ENCODE measurements at places on chromosomes 13 and 19. TPM values are rescaled to one million over a fixed set of nuclear protein-coding genes. Genes with fewer than 3 reads are reported as not detected.

DNA sequence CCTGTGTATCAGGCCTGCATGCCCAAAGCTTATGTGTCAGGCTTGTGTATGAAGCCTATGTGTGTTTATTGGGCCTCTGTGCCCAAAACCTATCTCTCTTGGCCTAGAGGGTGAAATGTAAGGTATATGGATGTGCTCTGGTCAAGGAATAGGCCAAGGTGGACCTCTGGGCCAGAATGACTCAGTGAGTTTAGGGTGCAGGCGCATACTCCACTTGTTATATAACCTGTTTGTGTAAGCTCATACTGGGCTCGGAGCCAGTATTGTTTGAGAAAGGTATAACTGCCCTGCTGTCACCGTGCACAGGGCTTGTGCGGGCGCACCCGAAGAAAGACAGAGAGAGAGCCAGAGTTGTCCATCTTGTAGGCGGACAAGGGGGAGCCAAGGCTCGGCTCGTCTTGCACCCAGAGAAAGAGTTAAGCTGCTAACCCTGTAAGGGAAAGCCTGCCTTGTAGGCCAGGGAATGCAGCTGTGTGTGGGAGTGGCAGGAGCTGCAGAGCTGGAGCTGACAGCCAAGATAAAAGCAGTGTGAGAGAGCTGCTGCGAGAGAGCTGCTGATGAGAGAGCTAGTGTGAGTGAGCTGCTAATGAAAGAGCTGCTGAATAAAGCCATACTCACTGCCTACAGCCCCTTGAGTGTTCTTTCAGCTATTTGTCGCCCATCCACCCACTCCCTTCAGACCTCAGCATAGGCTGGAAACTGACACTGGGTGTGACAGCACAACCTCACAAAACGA lies 43.4 kb upstream of the N4BP2L1 start:
- DNase-seq, result no peak

- no peak for DNase-seq
These were observed 118.8 kb downstream of the MIPEP start for GRCh38 chr13:23770428-23770827.

DNA sequence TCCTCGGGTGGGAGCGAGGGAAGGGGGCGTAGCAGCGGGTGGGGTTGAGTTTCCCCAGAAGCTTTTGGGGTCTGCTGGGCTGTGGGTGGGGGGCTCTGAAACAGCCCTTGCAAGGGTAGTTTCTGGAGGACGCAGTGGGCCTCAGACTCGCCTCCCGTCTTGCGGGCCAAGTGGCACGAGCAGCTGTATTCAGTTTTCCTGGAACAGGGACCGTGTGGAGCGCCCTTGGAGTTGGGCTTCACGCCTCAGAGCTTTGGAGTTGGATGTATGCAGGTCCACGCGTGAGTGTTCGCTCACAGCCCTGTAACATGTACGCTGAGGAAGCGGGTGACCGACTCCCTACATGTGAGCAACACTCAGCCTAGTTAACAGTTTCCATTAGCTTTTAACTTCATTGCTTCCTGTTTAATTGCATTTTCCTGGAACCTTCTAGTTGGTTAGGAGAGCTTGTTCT lies 603 bp downstream of the TM9SF2 start:
- DNase-seq, result peak; percentile 55

Gene ATXN8OS
- 0.23 TPM for total RNA-seq

- no peak for DNase-seq
These were observed 113.2 kb downstream of the MYCBP2 start for GRCh38 chr13:77213644-77214043.

DNA sequence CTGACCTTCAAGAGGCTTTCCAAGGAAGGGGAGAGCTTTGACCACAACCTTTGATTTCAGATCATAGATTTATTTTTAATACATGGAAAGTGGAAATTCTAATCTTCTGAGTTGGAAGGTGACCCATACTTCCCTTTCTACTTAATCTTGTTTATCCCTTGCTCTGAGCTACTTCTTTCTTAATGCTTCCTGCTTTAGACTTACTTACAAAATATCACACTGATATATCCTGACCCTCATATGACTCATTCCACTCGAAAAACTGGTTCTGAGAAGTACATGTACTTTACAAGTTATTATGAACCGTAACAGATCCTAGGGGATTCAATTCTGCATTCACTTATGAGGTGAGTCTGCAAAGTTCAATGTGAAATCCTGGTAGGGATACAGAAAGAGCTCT lies 76.2 kb upstream of the IRS2 start:
- DNase-seq, result no peak

Gene SNAPC2
- 6.5 TPM for total RNA-seq

DNA sequence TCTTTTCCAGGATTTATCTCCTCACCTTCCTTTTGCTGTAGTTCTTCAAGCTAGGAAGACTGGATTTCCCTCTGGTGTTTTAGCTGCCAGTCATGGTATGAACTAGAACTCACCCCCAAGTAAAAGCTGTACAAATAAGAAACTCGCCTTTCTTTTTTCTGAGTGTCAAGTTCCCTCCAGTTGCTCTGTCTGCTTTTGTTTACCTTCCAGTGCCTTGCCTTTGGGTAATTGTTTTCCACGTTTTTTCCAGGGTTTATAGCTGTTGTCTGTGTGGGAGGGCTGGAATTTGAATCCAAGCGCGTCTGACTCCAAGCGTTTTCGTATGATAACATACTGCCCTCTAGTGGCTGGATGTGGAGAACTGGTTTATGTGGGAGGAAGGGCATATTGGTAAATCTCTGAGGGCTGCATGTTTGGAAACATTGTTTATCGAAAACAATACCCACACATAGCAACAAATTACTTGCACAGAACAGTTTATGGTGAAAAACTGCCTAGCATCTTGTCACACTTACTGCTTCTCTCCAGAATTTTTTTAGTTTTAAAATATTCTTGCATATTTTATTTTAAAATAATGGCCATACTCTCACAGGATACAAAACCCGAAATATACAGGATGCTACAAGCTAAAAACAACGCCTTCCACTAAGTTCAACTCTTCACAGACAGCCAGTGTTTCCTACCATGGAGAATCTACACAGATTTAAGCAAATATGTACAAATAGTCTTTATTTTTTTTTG lies 19.2 kb downstream of the RCN3 start:
- peak; percentile 95 for DNase-seq

DNA sequence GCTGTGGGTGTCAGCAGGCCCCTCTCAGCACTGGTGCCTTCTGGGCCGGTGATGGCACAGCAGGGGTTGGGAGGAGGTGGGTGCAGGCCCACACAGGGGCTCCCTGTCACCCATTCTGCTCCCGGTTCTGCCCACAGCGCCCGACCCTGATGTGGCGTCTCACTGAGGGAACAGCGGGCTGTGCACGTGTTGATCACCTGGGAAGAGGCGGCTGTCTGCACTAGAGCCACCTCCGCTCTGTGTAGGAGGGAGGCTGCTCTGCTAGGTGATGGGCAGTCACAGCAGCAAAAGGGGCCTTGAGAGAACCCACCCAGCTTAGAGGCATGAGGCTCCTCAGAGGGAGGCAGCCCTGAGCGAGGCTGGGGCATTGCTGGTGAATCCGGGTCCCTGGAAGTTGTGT lies 39.2 kb upstream of the TUBGCP3 start:
- DNase-seq, result no peak

DNA sequence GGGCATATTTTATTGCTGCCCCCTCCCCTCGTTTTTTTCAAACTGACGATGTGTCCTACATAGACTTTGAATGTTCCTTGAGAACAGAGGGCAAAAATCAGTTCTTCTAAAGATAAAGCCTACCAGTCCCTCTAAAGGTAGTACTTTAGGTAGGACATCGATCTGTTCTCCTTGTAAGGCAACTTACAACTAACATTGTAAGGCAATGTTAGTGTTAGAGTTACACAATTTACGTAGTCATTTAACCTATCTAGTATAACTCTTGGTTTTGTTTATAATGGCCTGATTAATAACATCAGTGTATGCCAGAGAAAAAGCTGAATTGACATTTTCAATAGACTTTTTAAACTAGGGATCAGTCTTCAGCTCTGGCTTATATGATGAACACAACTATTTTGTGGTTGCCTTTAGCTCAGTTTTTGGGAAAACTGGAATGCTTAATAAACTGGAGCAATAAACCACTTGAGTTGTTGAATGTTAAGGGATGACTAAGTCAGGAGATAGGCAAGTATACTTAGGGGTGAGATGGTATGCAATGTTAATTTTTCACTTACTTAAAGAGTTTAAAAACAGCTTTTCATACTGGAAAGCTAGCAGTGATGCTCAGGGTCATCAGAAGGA lies 2.2 kb downstream of the NDFIP2 start:
- DNase-seq, result no peak

DNA sequence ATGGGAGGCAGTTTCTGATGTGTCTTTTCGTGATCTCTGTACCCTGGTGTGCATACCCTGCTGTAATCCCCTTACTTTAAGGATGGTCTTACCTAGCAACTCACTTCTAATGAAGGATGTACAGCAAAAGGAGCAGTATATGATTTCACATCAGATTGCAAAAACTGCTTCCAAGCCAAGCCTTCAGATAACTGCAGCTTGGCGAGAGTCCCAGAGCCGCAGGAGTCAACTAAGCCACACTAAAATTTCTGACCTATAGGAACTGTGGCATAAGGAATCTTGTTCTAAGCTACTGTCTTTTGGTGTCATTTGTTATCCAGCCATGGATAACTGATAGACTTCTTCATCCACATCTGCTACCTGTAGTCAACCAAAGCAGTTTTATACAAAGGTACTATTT lies 496.7 kb downstream of the GPC6 start:
- DNase-seq, result no peak

Gene CEACAM8
- total RNA-seq, result 0.08 TPM

Gene ZNF665
- total RNA-seq, result 3.6 TPM

- DNase-seq, result no peak
These were observed 9.9 kb downstream of the SOX21 start for GRCh38 chr13:94702181-94703041.

- no peak for DNase-seq
These were observed 219.0 kb downstream of the MZT1 start for GRCh38 chr13:72508392-72508791.

Gene GJA3
- total RNA-seq, result 0.16 TPM

DNA sequence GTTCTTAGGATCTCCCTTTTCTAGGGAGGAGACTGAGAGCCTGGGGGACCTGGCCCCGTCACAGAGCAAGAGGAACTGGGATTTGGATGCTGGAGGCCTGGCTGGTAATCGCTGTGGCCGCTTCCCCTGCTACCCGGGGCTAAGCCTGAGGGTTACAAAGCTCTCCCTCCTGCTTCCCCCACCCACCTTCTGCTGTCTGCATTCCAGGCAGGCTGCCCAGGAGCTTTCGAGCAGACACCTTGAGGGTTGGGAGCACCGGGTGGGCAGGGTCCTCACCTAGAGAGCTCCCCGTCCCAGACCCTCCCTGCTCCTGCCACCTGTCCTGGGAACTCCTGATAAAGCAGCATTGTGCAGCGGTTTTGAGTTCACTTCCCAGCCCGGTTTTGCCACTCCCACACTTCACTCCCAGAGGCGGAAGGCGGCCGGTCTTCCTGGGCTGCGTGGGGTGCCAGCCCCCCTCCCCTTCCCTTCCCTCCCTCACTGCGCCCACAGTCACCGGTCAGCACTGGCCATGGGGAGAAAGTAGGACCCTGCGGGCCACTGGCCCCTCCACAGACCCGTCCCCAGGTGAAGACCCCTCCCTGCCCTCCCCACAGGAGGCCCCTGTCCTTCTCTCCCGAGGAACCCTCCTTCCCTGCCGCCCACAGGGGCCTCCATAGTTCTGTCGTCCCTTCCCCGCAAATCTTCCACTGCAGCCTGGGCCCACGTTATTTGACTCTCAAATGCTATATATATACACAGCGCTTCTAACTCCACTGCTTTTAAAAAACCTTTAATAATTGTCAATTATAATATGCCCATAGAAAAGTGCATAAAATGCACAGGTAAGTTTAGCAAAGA lies 8.1 kb downstream of the PAK4 start:
- no peak for DNase-seq

GRCh38 chr13:114130837-114131582 lies 1.4 kb downstream of the RASA3 start:
- DNase-seq, result peak; percentile 57

DNA sequence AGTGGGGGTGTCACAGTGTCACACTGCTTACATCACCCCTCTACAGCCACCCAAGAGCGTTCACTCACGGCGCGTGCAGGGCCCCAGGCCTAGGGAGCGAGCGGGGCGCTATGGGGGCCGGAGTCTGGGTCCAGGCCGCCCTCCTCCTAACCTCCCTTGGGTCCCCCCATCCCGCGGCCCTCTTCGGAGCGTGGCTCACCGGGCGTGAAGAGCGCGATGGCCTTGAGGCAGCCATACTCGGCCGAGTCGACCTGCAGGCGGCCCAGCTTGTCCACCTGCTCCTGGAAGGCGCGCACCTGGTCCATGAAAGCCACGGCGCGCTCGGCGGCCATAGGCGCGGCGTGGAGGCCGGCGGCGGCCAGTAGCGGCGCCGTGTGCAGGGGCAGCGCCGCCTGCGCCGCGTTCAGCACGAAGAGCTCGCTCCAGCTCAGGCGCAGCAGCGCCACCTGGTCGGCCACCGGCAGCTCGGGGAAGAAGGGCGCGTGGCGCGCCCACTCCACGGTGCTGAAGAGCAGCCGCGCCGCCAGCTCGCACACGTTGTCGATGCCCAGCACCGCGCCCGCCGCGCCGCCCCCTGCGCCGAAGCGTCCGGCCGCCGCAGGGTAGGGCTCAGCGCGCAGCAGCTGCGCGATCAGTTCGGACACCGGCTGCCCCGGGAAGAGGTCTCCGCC lies 9.4 kb downstream of the OCEL1 start:
- peak; percentile 86 for DNase-seq

- peak; percentile 87 for DNase-seq
These were observed 5.3 kb upstream of the CEACAM21 start for GRCh38 chr19:41570639-41571112.

DNA sequence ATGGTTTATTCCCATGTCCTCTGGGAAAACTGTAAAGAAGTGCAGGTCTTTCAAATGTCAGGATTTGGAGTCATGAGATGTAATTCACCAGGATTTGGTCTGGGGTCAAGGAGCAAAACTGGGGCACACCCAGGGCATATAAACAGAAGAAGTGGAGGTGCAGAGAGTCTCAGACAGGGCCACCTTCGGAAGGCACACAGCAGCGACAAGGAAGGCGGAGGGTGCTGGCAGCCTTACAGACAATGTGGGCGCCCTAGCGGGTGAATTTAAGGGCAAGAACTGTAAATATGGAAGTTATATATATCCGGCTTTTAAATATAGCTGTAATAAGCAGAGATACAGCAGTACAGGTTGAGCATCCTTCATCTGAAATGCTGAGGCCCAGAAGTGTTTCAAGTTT lies 31.2 kb downstream of the DHRS12 start:
- no peak for DNase-seq

DNA sequence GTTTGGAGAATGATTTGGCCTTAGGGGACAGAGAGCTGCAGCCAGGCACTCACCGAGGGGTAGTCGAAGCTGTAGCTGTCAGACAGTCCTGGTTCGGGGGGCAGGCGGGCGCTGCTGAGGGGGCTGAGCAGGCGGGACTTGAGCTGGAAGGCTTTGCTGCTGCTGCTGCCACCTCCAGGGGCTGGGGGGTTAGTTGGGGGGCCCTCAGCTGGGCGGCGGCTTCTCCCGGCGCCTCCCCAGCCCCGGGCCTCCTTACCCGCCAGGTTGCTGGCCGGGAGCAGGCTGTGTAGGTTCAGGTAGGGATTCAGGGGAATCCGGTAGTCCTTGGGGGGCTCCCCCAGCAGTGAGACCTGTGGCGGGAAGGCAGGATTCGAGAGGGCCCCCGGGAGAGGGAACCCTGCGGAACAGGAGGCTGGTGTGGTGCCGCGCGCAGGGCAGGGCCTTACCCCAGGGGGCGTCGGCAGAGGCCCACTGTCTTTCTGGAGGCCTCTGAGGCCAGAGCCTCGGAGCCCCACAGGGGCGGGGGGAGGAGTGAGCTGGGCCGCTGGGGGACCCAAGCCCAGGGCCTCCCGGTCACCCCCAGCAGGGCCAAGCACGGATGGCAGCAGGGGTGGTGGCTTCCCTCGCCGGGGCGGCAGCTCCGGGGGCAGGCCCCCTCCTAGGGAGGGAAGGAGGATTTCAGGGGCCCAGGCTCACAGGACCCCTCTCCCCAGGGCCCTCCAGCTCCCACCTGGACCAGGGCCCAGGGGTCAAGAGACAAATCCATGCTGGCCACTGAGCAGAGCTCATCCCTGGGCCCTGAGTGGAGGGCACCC lies 5.0 kb upstream of the FDX2 start:
- DNase-seq, result no peak

Data from hepatocyte (in vitro differentiated cells).